ENCODE measurements at places on chromosomes 1 and 21.

- peak; percentile 84 for DNase-seq
Observed at GRCh38 chr1:93448292-93448982, 519 bp downstream of the FNBP1L start.

DNA sequence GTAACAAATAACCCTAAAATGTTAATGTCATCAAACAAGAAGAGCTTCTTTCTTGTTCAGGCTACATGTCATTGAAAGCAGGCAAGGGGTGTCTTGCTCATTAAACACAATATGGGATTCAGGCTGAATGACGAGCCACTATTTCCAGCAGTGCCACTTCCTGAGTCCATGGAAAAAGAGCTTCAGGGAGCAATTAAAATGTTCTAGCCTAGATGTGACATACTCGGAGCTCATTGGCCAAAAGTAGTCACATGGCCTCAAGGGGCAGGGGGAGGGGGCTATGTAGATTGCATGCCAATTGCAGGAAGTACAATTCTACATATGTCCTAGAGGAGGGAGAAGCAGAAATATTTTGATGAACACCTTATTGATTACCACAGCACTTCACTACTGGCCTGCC is 685.3 kb upstream of the ADGRL2 start:
- DNase-seq, result no peak

GRCh38 chr1:93628681-93629080 is 53.0 kb downstream of the BCAR3 start:
- DNase-seq, result no peak

- DNase-seq, result no peak
Observed at GRCh38 chr1:205226868-205227583, 720 bp upstream of the TMCC2 start.

- no peak for DNase-seq
Observed at GRCh38 chr1:70667494-70668170, 256.6 kb downstream of the CTH start.

DNA sequence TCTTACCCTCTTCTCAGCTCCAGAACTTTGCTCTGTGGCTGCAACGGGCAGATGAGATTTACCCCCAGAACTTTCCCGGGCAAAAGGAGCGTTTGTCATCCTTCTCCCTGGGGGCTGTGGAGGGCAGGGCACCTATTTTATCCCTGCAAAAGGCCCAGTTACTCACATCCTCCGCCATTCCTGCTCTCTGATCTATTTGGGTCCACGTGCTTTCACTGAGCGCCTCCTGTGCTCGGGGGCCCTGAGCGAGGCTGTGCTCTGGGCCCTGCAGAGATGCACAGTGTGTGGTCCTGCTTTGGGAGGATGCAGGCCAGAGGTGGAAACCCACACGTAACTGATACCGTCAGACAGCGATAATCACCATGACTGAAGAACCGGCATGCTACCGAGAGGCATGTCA is 2.4 kb upstream of the CSMD2 start:
- DNase-seq, result no peak

DNA sequence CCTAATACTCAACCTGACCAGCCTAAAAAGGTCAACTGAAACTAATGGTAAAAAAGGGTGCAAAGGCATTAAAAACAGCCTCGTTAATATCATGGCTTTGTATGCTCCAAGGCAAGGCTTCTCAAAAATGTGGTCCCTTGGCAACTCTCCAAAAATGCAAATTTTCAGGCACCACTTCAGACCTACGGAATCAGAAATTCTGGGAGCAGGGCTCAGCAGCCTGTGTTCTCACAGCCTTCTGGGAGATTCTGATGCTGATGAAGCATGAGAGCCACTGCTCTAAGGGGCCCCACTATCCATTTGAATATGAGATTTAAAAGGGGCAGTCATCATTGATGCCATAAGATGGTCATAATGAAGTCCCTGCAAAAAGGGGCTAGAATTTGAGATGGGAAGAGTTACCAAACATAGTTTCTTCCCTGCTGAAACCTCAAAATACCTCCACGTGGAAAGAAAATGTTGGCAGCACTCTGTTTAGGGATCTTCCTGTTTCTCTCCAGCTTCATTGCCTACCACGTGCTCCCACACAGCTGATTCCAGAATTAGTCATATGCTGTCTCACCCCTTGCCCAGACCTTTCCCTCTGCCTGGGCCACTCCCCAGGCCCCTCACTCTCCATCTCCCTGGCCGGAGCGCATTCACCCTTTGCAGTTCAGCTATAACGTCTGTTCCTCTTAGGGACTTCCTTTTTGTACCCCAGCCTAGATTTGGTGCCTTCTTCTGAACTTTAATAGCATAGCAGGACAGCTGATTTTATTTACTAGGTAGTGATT is 46.7 kb downstream of the PHC2 start:
- DNase-seq, result no peak

- DNase-seq, result no peak
Observed at GRCh38 chr1:180917306-180918065, 4.8 kb downstream of the KIAA1614 start.

- DNase-seq, result no peak
Observed at GRCh38 chr21:35043549-35043948, 5.6 kb downstream of the RUNX1 start.

GRCh38 chr1:38243106-38243505 is 196.5 kb upstream of the POU3F1 start:
- no peak for DNase-seq

GRCh38 chr1:202397256-202397655 is 48.8 kb downstream of the PPP1R12B start:
- DNase-seq, result no peak
